Progenitor cell of endocrine pancreas (in vitro differentiated cells): ENCODE measurements at places on chromosomes 16 and 17. TPM values are rescaled to one million over a fixed set of nuclear protein-coding genes. Genes with fewer than 3 reads are reported as not detected.

- no peak for DNase-seq
Measured at GRCh38 chr17:76439314-76439928, 13.5 kb downstream of the UBE2O start.

- DNase-seq, result no peak
Measured at GRCh38 chr17:82452162-82452561, 1.6 kb upstream of the CYBC1 start.

DNA sequence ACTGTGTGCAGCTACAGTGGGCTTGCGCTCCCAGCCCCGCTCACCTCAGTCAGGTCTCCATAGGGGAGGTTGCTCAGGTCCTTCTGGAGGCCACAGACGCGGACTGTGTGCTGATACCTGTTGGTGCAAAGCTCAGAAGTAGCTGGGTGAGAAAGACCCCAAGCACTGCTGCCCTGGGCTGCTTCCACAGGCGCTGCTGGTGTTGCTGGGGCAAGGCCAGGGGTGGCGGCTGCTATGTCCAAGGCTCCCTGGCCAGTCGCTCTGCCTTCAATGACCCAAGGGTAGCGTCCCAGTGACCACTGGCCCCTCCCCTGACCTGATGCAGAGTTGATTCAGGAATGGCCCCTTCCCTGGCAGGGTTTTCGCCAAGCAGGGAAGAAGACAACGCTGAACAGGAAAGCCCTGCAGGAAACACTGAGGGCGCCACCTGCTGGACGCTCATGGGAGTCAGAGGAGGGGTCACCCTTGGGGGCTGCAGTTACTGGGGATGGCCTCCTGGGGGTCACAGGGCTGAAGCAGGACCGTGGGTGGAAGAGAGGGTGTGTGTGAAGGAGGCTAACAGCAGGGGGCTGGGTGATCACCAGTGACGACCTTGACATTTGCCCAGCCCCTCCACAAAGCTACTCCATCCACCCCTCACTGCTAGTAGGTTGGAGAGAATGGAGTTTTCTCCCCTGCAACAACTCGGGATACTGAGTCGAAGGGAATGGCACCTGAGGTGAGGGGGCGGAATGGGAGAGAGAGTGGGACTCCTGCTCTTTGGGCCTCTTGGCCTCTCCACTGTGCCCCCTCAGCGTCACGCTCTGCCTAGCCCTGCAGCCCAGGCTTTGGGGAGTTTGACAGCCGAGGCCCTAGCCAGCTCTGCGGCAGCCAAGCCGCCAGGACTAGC is 38.3 kb downstream of the ABCC12 start:
- DNase-seq, result peak; percentile 85

- no peak for DNase-seq
Measured at GRCh38 chr17:57350266-57350665, 93.9 kb downstream of the MSI2 start.

- no peak for DNase-seq
Measured at GRCh38 chr17:39187152-39187830, 10.2 kb downstream of the CACNB1 start.

- DNase-seq, result no peak
Measured at GRCh38 chr17:57553991-57554825, 190.9 kb downstream of the CCDC182 start.

DNA sequence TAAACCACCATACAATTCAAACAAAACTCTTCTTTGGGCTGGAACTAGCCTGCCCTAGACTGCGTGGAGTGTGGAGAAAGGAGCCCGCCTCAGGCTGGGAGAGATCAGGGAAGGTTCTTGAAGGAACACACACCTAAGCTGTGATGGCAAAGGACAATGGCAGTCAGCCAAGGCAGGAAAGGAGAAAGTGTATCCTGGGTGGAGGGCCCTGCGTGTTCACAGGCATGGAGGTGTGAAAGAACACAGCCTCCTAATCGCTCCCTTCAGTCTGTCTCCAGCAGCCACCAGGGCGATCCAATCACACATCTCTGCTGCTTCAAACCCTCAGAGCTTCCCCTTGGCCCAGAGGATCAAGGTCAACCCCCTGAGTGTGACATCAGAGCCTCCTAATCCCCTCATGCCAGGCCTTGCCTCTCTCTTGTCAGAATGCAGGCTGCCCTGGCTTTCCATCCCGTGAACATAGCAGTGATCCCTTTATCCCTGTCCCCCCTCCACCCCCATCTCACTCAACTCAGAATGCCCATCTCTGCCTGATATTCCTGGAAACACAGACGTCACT is 173.0 kb downstream of the KATNIP start:
- DNase-seq, result no peak

- no peak for DNase-seq
Measured at GRCh38 chr16:58329135-58329534, 34.3 kb upstream of the PRSS54 start.

DNA sequence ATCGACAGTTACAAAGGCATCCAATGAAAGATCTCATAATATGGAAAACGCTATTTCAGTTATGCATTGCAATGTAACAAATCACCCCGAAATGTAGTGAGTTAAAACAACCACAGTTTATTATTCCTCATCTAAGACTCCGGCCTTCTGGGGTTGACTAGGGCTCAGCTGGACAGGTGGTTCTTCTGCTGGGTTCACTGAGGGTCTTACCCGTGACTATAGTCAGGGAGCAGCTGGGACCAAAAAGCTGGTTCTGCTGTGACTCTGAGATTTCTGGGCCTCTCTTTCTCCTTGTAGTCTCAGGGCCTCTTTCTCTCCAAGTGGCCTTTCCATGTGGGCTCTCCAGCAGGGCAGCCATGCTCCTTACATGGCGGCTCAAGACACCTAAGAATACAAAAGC is 196.0 kb downstream of the IRX3 start:
- DNase-seq, result no peak

- no peak for DNase-seq
Measured at GRCh38 chr17:79164913-79165695, 90.5 kb downstream of the ENGASE start.

GRCh38 chr16:67713647-67714273 is 5.4 kb downstream of the GFOD2 start:
- no peak for DNase-seq

DNA sequence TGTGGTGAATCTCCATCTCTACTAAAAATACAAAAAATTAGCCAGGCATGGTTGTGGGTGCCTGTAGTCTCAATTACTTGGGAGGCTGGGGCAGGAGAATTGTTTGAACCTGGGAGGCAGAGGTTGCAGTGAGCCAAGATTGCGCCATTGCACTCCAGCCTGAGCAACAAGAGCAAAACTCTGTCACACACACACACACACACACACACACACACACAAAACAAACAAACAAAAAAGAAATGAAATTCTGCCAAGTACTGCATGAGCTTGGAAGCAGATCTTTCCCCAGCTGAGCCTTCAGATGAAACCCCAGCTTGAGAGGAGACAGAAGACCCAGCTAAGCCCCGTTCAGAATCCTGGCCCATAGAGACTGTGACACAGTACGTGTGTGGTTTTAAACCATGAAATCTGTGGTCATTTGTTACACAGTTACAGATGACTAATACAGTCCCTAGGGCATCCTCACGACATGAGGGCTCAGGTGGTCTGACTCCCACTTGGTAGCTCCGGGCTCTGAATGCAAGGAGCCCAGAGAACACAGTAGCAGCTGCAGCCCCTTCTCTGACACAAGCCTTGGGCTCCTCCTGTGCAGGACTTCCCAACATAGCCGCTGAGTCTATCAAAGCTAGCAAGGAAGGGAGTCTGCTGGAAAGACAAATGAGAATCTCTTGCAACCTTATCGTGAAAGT is 132.8 kb downstream of the SEC14L1 start:
- DNase-seq, result no peak

GRCh38 chr17:75260641-75261335 is 618 bp downstream of the GGA3 start:
- no peak for DNase-seq

DNA sequence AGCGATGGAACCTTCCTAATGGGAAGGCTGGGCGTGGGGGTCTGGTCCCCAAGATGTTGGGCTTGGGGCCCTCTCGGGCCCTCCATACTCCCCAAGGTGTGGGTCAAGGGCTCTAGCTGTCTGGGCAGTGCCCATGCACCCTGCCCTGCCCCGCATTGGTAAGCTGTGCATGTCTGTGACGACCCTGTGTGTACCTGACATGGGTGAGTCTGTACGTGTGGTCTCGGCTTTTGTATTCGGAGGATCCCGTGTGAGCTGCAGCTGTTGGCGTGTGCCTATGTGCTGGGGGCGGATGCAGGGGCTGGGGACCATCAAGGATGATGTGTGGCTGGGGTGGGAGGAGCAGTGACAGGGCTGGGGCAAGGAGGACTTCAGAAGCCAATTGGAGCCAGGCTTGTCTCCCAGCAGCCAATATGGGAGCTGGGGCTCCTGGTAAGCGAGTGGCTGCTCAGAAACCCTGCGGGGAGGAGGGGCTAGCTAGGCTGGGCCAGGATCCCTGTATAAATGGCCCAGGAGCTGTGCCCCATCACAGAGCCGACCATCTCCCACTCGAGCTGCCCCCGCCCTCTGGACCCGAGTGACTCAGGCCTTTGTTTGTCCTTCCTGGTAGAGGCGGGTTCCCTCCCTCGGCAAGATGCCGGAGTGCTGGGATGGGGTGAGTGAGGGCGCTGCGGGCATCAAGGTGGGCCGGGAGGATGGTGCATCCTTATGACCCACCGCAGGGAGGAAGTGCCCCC is at the start of gene NDRG4:
Gene NDRG4, plus strand, starts transcription at position 529 of the 737 bp plus-strand sequence. Its CDS starts 106 bp downstream, at position 635.
- DNase-seq, result no peak

DNA sequence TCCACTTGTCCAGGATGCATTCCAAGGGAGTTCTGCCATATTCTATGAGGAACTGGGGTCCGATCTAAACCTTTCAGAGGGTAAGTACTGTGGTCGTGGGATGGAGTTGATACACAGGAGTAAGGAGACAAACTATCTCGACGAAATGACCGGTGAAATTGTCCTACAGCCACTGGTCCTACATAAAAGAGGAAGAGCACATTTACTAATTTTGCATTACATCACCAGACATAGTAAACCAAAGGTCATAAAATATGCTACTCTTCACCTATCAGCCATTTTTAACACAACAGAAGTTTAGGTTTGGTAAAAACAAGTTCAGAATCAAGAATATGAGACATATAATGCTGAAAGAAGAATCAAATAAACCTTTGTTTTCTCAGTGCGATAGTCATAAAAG is 8.1 kb downstream of the HSF5 start:
- DNase-seq, result no peak

DNA sequence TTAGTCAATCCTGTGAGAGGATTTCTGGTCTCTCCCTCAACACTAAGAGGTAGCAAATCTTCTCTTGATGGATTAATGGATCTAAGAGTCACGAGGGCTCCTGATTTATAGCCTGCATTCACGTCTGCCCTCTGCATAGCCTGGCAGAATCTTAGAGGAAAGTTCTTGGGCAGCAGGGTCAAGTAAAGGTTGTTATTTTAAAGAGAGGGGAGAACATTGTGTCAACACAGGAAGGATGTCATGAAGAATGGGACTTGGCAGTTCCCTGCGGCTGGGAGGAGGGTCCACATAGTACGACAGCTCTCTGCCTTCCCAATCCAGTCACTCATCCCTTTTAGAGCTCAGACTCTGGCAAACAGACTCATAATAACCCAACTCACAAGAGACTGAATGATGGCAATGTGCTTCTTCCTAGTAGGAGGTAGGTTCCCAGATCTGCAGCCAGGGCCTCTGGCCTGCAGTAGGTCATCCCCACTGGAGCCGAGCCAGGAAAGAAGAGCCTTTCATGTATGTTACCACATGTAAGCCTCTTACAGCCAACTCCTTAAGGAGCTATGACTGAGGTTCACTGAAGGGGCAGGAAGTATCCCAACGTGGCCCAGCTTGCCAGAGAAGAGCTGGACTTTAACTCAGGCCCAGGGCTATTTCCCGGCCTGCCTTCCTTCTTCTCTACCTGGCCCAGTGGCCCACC is 25.4 kb upstream of the RPTOR start:
- no peak for DNase-seq

DNA sequence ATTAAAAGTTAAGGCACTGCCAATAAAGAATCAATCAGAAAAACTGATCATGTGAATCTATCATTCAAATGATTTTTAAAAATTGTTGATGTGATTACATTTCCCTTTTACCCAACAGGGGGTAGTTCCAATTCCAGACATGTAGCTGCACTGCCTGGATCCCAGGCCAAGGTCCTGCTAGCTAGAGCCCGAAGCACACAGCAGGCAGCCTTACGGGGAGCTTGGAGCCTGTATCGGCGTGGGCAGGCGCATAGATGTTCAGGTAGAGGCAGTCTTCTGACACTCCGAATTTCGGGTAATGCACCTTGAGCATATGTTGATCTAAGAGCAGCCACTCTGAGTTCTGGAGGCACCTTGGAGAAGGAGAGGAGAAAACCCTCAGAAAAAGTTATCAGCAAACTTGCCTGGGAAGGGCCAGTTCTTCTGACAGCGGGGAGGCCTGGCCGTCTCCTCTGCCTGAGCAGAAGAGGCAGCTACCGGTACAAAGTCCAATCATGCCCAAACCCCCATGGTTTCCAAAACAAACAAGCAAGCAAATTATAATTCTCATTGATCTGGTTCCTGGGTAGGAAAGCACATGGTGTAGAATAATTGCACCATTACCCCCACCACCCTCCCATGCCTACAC is 3.6 kb downstream of the CES5A start:
- DNase-seq, result no peak

DNA sequence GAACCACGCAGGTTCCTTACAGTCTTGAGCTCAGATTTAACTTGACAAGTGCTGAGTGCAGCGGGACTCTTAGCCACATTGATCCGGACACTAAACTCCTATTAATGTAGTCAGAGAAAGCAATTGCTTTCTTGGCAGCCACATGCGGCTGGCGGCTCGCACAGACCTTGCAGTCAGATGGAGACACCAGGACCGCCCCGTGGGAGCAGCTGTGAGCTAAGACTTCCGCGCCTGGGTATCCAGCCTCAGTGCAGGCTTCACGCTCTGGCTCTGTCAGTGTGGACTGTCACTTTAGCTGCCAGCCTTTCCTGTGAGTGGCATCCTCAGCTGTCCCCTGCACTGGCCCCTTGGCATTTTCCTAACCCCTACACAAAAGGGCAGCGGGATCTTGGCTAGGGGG is 80.9 kb upstream of the NLRP1 start:
- no peak for DNase-seq

DNA sequence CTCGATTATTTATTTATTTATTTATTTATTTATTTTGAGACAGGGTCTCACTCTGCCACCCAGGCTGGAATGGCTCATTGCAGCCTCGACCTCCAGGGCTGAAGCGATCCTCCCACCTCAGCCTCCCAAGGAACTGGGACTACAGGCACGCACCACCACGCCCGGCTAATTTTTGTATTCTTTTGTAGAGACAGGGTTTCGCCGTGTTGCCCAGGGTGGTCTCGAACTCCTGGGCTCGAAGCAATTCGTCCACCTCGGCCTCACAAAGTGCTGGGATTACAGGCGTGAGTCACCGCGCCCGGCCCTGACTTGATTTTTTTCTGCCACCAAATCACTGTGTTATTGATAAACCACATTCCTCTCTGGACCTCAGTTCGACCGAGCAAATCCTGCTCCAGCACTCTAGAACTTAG is 758 bp upstream of the RPL23A start:
- peak; percentile 30 for DNase-seq

PRKCB gene
- 0.27 and 0.36 TPM in 2 replicates for total RNA-seq

NR1D1 gene
- total RNA-seq, result 2.4 and 2.6 TPM in 2 replicates

NAGS gene
- 0.69 and 0.89 TPM in 2 replicates for total RNA-seq

MAP3K3 gene
- 19.1 and 22.0 TPM in 2 replicates for total RNA-seq

PPP1R1B gene
- total RNA-seq, result 0.89 TPM in 1 of 2 replicates, not detected in the other

EFCAB5 gene
- 0.44 TPM in 1 of 2 replicates, not detected in the other for total RNA-seq

ARHGAP23 gene
- 2.9 and 3.3 TPM in 2 replicates for total RNA-seq

TRPV3 gene
- total RNA-seq, result 1.6 and 2.7 TPM in 2 replicates

ERN1 gene
- 39.4 and 43.1 TPM in 2 replicates for total RNA-seq
